Activated CD4-positive, alpha-beta memory T cell treated with anti-CD3 and anti-CD28 coated beads for 36 hours (primary cell): ENCODE measurements at places on chromosomes 7 and 10.

GRCh38 chr7:39709768-39710311 lies 86.5 kb downstream of the RALA start:
- no peak for DNase-seq

GRCh38 chr7:68688416-68689086 lies 909.7 kb upstream of the AUTS2 start:
- no peak for DNase-seq

DNA sequence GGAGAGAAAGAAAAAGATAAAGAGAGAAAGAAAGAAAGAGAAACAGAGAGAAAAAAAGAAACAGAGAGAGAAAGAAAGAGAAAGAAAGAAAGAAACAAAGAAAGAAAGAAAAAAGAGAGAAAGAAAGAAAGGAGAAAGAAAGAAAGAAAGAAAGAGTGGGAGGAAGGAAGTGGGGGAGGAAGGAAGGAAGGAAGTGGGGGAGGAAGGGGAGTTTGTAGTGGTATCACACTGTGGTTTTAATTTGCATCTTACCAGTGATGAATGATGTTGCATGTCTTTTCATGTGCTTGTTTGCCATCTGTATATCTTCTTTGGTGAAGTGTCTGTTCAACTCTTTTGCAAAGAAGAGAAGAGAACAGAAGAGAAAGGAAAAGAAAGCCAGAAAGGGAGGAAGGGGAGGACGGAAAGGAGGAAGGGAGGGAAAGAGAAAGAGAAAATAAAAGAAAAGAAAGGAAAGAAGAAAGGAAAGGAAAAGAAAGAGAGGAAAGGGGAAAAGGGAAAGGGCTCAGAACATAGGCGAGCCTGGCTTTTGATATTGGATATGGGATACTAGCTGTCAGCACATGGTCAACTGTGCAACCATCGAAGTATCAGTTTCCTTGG lies 79.2 kb upstream of the FRMD4A start:
- no peak for DNase-seq

DNA sequence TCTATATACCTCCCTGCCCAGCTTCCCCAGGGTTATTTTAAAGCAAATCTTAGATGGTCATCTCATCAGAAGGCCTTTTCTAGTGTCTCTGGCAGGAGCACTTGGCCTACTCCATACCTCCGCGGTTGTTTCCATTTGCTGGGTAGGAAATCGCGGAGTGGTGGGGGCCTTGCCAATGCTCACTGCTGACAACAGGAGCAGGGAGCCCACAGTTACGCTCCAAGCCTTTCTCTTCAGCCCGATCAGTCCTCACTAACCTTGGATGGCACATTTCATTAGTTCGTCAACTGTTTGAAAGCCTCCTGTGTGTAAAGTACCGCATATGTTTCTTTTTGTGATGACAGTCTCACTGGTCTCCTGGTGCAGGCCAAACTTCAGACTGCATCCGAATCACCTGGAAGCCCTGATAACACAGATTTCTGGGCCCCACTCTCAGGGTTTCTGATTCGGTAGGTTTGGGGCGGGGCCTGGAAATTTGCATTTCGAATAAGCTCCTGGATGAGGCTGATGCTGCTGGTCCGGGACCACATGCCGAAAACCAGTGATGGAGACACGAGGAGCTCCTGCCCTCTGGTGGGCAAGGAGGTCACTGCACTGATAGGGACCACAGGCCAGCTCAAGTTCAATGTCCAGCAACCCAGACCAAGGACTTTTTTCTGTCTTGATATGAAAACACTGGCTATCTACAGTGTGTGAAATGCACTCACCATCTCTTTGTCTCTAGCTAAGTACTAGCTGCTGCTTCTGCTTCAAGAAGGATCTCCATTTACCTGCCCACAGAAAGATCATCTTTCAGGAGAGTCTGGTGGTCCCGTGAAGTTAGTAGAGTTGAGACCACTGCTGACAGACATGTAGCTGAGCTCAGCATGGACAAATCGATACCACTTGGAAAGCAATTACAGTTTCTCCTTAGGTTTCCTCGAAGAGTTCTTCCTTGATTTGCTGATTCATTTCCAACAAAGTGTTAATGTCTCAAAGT lies 14.0 kb downstream of the LRGUK start:
- DNase-seq, result peak; percentile 69

GRCh38 chr7:116101704-116102103 lies 71.1 kb upstream of the TFEC start:
- DNase-seq, result no peak

- DNase-seq, result peak; percentile 95
Measured at GRCh38 chr10:7818295-7819120, at the start of gene TAF3. Gene TAF3, plus strand, starts transcription at chr10:7818505. Its CDS starts 205 bp downstream, at chr10:7818710.
